Hematopoietic multipotent progenitor cell treated with erythropoietin and hydrocortisone succinate and interleukin-3 and kit ligand, for 17 days (in vitro differentiated cells): ENCODE measurements at places on chromosomes 16 and 17.

GRCh38 chr17:44840936-44841335 is 6.7 kb upstream of the HIGD1B start:
- DNase-seq, result no peak

GRCh38 chr16:56971768-56972043 is 10.0 kb downstream of the CETP start:
- DNase-seq, result no peak

- no peak for DNase-seq
Observed at GRCh38 chr17:81409190-81409935, 14.1 kb downstream of the BAHCC1 start.

DNA sequence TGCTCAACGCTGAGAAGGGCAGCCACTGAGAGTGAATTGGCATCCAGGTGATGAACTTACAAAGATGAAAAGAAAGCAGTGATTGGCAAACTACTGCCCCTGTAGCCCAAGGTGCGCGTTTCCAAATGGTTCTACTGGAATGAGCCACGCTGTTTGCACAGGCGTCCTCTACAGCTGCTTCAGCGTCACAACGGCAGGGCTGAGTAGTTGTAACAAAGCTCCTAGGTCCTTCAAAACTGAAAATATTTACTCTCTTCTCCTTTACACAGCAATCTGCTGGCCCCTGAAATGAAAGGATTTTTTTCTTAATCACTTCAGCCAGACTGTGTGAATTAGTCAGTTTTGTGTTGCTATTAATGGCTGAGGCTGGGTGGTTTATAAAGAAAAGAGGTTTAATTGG is 107.2 kb upstream of the FOXF1 start:
- no peak for DNase-seq

- DNase-seq, result no peak
Observed at GRCh38 chr16:11316331-11317015, 28.8 kb upstream of the RMI2 start.

GRCh38 chr16:17350207-17350606 is 120.6 kb downstream of the XYLT1 start:
- no peak for DNase-seq

DNA sequence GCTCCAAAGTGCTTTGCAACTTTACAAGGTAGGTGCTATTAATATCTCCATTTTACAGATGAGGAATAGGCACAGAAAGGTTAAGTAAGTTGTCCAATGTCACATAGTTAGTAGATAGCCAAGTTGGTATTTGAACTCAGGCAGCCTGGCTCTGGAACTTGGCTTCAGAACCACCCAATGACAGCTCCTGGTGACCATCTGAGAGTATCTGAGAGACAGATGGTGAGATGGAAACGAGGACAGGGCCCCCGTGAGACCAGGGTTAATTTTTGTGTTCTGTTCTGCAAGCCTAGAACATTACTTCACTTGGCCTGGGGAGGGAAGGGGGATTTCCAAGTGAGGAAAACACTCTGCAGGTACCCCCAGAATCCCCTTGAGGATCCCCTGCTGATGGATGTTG is 9.8 kb upstream of the TMEM132E start:
- DNase-seq, result no peak

GRCh38 chr17:7833011-7833794 is 814 bp upstream of the KDM6B start:
- no peak for DNase-seq

DNA sequence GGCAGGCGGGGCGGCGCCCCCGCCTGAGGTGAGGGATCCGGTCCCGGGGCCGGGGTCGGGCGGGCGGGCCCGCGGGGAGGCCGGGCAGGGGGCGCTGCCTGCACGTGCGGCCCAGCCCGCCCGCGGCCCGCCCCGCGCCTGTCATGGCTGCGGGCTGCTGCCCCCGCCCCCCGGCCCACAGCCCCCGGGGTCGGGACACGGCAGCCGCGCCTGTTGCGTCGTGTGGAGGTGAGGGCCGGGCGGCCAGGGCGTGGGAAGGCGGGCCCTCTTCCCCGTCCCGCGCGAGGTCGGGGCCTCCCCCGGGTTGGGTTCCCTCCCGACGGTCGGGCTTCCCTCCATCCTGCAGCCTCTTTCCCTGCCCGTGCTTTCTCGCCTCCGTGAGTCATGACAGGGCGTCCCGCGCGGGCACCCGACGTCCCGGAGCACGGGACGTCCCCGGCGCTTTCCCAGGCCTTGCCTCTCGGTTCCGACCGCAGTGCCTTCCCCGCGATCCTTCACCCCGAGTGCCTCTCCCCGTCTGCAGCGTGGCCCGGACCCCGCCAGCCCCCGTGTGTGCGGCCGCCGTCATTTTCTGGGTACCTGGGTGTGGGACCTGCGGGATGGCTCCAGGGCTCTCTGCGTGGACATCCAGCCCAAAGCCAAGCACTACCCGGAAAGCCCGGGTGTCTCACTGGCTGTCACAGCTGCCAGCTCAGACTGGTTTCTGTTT is 76.7 kb downstream of the CHD9 start:
- DNase-seq, result peak; percentile 69

- no peak for DNase-seq
Observed at GRCh38 chr16:70788668-70789594, 12.0 kb downstream of the VAC14 start.

- DNase-seq, result no peak
Observed at GRCh38 chr16:48106446-48106845, 49.3 kb downstream of the ABCC12 start.

- DNase-seq, result no peak
Observed at GRCh38 chr17:39027455-39028035, 60.3 kb upstream of the FBXO47 start.

- DNase-seq, result no peak
Observed at GRCh38 chr17:67090341-67090740, 46.0 kb downstream of the CACNG1 start.

- DNase-seq, result no peak
Observed at GRCh38 chr17:74870512-74870911, 2.3 kb downstream of the FDXR start.

- no peak for DNase-seq
Observed at GRCh38 chr16:76970087-76970744, 220.8 kb upstream of the MON1B start.
